NCI-H748 treated with DMSO at 0.1 percent for 48 hours (cell line): ENCODE measurements at places on chromosomes 1 and 21.

DNA sequence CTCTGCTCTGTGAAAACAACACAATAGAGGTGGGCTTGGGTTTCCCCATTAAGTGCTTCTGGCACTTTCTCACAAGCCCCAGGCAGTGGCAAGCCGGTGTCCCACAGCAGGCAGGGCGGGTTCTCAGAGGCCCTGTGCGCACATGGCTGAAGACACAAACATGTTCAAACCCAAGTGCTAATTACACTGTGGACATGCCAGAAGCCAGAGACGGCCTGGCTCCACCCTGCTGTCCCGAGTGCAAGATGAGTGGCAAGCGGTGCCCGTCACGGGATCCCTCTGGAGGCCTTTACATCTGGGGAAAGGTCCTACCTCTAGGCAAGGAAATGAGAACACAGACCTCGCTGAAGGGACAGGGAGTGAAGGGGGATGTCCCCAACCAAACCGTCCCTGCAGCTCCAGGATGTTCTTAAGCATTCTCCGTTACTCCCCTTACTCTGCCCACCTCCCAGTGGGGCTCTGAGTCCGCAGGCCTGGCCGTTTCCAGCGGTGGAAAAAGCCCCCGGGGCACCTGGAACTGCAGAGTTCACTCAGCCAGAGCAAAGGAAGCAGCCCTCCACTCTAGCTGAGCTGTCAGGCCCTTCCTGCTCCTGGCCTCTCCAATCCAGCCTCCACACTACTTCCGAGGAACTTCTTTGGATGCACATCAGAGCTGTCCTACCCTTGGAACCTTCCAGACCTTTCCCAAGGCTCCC is 57.4 kb downstream of the SLC66A1 start:
- DNase-seq = no peak

- no peak for DNase-seq
Observed at GRCh38 chr1:204447736-204448135, 36.1 kb upstream of the PPP1R15B start.

GRCh38 chr1:67883069-67883468 is 49.8 kb upstream of the GNG12 start:
- no peak for DNase-seq

GRCh38 chr1:223224465-223224864 is 81.4 kb upstream of the TLR5 start:
- DNase-seq = no peak

GRCh38 chr1:34781844-34782391 is 904 bp downstream of the GJB3 start:
- DNase-seq = no peak

GRCh38 chr1:178489399-178489798 is 7.4 kb downstream of the CLEC20A start:
- no peak for DNase-seq

DNA sequence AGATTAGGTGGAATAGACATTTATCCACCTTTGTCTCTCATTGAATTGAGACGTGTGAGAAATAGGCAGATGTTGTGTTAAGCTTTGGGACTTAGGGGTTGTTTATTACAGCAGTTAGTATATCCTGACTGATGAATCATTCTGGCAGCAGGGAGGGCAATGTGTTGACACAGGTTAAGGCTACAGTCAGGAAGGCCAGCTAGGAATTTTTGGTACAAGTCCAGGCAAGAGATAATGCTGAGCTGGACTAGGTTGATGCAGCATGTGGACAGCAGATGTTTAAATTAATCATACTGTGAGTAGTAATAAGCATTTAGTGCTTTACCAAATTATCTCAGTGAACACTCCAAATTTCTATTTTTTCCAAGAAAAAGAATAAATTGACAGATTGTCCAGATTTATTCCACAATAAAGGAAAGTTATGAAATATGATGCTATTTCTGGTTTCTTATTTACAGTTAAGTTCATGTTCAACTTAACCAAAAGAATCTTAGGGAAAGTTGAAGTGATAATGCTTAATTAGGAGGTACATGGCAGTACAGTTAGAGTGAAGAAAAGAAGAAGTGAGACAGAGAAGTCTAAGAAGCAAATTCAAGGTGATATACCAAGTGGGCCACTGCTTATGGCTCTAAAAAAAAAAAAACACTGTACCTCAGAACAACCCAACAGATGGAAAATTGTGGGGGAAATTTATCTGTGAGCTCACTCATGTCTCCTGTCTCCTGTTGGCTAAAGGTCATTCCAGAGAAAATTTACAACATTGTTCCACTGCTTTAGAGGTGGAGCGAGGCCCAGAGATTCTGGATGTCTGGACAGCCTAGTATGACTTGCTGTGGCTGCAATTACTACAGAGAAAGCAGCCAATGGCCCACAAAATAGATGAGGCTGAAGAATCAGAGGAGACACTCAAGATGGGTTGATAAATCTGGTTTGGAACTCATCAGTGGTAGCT is 102.7 kb upstream of the C21orf91 start:
- DNase-seq = no peak

DNA sequence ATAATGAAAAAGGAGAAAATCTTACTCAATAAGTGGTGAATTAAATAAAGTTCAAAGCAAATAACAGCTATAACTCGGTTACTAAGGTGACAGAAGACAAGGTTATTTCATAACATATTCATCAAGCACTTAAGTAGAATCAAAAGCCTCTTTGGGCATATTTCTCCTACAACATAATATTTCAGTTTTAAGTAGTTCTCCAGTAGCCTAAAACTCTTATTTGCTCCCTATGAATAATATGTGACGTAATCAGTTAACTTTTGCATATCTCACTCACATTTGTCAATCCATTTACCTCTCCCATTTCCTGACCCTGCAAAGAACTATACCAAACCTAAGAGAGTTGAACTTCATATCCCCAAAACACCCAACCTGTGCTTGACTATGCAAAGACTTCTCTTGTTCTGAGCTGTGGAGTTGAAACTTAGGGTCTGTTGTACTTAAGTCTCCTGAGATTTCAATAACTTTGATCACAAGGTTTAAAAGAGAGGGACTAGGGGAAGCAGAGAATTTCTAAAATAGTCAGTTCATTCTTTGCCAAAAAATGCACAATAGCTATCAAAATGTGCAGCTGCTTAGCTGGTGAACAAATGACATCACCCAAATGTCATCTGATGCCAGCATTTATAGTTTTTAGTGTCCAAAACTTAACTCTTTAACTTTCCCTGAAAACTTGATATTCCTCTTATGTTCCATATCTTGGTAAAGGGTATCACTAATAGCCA is 37.2 kb downstream of the TTLL7 start:
- no peak for DNase-seq

DNA sequence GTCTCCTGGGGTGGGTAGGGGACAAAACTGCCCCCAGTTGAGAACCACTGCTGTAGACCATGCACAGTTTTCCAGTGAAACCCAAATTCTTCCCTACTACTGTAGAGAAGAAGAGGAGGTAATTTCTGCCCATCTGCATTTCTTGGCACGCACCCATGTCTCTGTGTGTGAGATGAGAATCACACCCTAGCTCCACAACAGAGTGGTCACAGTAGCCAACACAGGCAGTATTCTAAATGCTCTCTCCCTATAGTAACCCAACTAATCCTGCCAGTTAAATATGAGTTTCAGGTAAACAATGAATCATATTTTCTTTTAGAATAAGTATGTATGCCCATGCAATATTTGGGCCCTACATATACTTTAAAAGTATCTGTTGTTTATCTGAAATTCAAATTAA is 1.2 kb upstream of the CAPN2 start:
- DNase-seq = no peak

- no peak for DNase-seq
Observed at GRCh38 chr1:11320153-11320936, 47.3 kb downstream of the UBIAD1 start.

- DNase-seq = no peak
Observed at GRCh38 chr1:46517010-46517600, 27.5 kb downstream of the DMBX1 start.

DNA sequence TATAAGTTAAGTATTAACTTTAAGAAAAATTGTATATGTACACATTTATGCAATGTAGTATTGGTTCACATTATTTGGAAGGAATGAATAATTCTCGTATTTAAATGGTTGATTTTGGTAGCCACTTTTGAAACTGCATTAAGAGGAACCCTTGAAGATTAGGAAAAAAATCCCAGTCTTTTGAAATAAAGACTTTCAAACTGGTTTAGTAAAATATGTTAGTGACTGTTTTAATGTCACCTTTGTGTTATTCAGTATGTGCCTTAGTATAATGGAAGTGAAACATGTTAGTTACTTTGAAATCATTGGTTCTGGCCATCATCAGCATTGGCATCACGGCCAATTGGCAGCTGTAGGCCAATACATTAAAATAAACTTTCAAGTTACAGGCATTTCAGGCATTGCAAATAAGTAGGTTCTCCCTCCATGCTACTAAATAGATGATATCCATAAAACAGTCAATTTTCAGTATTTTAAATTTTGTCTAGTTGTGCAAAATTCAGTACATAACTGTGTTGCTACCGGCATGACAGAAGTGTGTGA is 4.4 kb downstream of the MIER1 start:
- DNase-seq = no peak

GRCh38 chr1:21543598-21543997 is 34.4 kb downstream of the ALPL start:
- no peak for DNase-seq

DNA sequence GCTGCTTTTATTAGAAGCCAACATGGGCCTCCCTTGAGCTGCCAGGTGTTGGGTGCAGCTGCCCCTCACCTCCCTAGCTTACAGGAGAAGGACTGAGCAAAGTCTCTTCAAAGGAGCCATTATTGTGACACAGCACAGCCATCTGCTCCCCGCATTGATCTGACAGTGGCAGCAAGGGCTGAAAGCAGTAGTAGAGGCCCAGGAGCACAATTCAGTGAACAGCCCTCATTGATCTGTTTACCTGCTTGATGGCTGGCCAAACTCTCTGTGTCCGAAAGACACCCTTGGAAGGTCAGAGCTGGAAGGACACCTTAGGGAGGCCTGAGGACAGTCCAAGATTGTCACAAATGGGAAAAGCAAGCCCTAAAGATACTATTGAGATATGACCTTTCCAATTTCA is 14.5 kb downstream of the HMGB4 start:
- no peak for DNase-seq

DNA sequence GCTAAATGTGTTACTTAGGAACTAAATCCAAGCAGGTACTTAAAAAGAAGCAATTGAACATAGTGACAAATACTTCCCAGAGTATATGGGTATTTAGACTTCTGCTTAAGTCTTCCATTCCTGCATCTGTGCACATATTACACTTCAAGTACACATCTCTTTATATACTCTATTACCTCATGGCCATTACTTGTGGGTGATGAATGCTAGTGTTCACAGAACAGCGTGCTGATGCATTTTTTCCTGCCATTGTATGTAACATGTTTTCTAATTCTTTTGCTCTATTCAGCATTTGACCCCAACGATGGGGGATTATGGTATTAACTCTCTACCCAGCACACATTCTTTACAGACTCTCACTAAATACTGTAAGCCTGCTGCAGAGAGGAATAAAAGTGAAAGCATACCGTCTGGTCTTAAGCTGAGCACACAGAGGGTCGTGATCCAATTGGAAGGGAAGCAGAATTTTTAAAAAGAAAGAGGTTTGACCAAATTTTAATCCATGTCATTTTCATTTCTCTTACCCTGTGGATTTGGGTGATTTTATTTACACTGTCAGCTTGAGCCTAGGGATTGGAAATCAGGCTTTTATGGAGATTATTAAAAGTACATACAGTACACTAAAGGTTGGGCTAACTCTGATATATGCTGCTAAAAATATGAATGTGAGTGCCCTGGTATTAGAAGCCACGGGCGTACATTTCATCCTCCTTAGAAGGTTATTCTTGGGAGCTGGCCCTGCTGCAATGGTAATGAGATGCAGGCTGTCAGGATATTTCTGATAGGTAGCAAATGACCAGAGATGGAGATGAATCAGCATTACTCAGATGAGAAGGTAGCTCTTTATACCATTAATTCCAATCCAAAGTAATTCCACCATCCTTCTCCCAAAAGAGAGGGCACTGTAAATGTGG is 95.5 kb upstream of the PROX1 start:
- DNase-seq = no peak

DNA sequence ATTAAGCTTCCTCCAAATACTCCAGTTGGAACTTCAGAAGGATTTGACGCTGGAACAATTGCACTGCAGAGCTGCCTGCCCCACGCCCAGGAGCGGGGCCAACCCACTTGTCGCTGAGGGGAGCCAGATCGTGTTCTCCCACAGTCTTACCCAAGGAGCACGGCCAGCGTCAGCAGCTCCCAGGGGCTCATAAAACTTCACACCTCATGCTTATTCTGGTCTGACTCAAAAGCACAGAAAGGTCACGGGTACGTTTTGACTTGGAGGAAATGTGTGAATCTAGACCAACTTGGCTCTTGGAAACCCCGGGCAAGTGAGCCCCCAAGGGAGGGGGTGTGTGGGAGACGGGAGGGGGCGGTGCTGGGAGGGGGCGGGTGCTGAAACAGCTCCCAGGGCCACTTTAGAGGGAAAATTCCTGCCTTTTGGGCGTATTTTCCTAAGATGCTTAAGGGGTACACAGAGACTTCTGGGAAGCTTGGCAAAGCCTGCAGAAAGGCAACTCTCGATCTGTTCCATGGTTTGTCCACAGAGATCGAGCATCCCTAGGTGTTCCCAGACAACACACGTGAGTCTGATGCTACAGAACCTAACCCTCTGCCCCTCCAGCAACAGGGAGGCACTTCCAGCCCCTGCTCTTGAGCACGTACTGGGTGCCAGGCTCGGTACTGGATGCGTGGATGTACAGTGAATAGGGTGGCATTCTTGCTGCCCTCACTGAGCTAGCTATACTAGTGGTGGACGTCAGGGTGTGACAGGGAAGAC is 98.9 kb downstream of the DHRS3 start:
- DNase-seq = no peak

DNA sequence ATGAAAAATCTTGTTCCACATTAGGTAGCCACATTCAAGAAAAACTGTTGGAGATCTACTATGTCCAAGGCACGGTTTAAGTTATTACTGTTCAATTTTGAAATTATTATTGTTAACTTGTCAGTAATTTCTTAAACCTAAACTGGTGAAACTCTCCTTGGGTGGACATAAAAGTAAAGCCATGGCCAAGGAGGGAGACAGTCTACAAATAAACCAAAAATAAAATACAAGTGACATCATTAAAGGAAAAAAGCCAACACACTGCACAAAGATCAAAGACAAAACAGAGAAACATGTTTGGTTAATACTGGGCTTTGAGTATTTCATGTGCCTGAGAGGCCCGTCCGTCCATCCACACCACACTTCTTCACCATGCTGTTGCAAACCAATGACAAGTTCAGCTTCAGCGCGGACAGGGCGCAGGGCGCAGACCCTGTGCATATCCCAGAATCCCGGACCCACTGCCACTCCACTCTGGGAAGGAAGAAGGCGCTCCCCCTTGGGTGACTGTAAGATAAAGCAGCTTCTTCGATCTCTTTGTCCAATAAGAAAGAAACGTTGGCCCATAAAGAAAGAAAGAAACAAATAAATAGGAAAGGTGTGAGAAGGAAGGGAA is 918 bp upstream of the RASAL2 start:
- DNase-seq = no peak
